NCI-H510A (cell line): ENCODE measurements at places on chromosomes 7 and 10.

DNA sequence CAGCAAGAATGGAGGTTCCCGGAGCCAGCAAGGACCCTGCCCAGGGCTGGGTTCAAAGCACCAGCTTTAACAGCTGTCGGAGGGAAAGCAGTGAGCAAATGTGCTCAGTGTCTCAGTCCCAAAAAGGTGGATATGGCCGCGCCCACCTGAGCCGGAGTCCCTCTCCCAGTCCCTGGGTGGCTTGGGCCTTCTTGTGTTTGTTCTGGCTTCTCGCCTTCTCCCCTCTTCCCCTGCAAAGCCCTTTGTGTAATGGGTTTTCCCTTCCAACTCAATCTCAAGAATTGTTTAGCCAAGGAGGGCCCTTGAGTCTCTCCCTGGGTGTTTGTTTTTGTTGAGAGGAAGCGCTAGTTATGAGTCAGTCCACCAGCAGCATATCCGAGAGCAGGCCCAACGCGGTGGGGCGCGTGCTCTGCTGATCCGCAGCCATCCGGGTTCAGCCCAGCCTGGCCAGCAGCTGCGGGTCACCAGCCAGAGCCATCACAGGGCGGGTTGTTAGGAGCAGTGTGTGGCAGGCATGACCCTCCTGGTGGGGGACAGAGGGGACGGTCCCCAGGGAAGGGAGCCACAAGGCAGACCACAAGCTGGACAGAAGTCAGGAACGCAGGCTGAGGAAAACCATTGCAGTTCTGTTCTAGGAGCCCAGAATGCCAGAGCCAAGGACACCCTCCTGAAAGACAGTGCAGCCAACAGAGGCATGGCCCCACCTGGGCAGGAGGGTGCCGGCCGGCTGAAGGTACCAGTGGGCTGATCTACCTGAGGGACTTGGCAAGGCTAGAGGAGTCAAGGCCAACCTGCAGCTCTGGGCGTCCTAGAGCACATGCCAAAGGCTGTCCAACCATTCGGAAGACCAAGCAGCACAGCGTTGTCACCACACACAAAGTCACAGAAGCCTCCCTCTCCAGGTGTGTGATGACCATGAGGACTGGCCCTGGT, 21.3 kb downstream of the CALML3 start:
- DNase-seq: peak; percentile 60

GRCh38 chr10:72842164-72842563, 51.4 kb upstream of the OIT3 start:
- no peak for DNase-seq

DNA sequence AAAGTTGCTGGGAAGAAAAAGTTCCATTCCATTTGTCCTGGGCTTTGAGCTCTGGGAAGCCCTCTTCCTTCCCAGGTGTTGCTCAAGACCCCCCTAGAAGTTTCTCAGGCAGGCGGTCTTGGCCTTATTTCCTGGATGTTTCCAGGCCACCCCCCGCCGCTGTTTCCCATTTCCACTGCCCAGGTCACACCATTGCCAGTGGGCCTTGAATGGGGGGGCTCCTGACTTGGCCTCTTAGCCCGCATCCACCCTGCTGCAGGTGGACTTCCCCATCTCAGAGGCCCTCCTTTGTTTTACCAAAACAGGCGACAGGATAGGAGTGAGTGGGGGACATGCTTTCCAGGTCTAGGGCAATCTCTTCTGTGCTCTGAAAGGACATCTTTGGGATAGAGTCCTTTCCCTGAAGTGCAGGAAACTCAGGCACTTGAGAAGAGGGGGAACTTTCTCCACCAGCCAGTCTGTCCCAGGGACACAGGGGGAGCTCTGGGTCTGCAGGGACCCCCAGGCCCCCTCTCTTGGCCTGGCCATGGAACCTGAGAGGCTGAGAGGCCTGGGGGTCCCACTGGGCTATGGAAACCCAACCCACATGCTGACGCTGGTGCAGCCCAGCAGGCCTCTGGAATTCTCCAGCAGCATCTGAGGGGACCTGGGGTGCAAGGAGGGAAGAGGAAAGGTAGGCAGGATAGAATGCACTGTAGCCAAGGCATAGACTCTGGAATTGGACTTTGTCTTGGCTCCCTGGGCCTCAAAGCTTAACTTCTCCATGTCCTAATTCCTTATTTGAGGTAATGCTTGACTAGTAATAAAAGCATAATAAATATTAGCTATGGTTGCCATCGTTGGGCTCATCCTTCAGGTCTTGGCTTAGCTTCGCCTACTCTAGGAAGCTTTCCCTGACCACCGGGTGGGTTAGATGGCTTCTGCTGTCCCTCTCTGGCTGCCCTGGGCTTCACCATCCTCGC, 17.6 kb downstream of the NEURL1 start:
- no peak for DNase-seq

DNA sequence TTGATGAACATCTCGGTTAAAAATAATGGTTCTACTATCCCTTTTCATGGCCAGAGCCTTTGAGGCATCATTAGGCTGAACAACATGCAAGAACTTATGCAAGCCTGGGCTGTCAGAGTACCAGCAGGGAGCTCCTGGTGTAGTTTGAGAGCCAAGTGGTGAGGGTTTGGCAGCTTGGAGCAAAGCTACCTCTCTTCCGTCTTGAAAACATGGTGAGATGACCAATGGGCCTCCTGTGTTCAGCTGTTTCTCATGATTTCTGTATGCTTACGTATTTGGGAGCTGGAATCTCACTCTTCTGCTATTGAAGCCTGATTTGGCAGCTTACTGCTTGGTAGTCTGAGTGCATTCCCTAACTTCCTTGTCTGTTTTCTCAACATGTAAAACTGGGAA, 150.4 kb downstream of the CXCL12 start:
- no peak for DNase-seq

DNA sequence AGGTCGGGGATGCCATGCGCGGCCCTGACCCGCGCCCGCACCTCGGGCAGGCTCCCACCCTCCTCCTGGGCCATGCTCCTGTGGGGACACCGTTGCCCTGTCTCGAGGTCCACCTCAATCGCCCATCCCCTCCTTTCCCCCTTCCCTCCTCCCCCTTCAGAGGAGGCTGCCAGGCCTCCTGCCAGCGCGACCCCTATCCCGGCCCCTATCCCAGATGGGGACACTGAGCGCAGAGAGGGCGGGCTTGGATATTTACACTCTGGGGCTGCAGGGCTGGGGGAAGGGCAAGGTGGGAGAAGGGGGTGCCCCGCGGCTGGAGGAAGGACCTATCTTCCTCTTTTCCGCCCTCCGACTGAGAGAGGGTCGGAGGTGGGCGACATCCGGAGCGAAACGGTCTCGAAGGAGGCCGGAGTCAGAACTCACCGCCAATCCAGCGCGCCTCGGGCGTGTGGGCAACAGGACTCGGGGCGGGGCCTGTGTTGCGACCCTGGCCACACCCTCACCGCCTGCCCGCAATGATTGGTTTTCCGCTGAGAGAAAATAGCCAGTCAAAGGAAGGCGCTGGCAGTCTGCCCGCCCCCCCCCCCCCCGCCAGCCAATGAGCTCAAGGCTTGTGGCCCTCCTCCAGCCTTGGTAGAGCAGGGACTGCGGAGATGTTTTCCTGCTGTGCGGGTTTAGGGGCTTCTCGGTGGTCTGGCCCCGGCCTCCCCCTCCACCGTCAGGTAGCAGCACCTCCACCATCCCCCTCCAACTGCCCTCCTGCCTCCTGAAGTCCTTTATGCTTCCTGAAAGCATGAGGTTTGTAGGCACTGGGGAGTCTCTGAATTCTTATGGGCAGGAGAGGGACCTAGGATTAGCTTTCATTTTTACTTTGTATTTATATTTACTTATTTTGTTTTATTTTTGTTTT, at the start of gene METTL27:
Gene METTL27, minus strand, starts transcription at position 450 of the 910 bp plus-strand sequence. Its CDS starts 376 bp downstream, at position 74.
- peak; percentile 86 for DNase-seq

DNA sequence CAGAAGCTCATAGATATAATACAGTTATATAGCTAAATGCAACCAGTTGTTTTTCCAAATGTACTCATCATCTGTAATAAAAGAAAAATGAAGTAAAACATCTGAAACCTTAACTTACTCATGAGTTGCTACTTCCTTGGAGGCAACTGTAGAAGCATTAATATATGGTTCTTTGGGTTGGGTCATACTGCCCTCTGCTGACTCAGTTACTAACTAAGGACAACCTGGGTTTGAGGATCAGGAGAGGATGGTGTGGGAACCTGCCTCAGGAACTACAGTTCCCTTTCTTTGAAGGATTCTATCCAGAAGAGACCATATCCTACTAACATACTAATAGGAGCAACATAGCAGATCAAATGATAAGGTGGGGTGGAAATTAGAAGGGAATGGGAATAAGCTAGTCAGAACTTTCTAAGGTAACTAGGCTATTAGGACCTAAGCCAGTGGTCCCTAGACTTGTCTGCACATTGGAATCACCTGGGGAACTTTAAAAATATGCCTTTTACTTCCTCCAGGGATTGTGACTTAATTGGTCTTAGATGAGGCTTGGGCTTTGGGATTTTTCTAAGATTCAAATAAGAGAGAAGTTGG, 20.7 kb downstream of the COX15 start:
- DNase-seq: no peak
